ENCODE measurements at places on chromosomes 1 and 21. TPM values are rescaled to one million over a fixed set of nuclear protein-coding genes. Genes with fewer than 3 reads are reported as not detected.

Gene OR2T11
- total RNA-seq = not detected

Gene CELA2B
- total RNA-seq = not detected

Gene ENAH
- 69.2 TPM for total RNA-seq

Gene FAM163A
- total RNA-seq = 2.5 TPM

Gene CATSPERE
- 0.50 TPM for total RNA-seq

Gene PACC1
- total RNA-seq = 10.0 TPM

Gene POU3F1
- total RNA-seq = 2.8 TPM

Gene DDAH1
- total RNA-seq = 28.6 TPM

Gene CD160
- total RNA-seq = not detected

Gene RGS8
- 0.33 TPM for total RNA-seq

Gene ZNF593OS
- not detected for total RNA-seq

Gene C1QC
- not detected for total RNA-seq

Gene ADCY10
- total RNA-seq = 0.39 TPM

Gene RHD
- total RNA-seq = not detected

Gene DHX9
- 261 TPM for total RNA-seq

Gene ZBTB8A
- 5.4 TPM for total RNA-seq

Gene OVAAL
- total RNA-seq = not detected

Gene CELF3
- 17.9 TPM for total RNA-seq

Gene BARHL2
- 14.8 TPM for total RNA-seq

Gene IPP
- total RNA-seq = 21.0 TPM

Gene MYCL
- total RNA-seq = 36.5 TPM

Gene C1orf87
- total RNA-seq = not detected

Gene UTS2
- total RNA-seq = not detected

Gene ACTN2
- 0.21 TPM for total RNA-seq

Gene CA6
- 0.24 TPM for total RNA-seq

Gene MAP10
- total RNA-seq = 2.0 TPM

Gene VWA5B1
- total RNA-seq = 1.9 TPM

Gene SHISA4
- 5.0 TPM for total RNA-seq

Gene LCE1A
- not detected for total RNA-seq

Gene KRTAP13-2
- not detected for total RNA-seq

Measured in type B pancreatic cell (in vitro differentiated cells).